ENCODE measurements at places on chromosomes 1 and 21.

DNA sequence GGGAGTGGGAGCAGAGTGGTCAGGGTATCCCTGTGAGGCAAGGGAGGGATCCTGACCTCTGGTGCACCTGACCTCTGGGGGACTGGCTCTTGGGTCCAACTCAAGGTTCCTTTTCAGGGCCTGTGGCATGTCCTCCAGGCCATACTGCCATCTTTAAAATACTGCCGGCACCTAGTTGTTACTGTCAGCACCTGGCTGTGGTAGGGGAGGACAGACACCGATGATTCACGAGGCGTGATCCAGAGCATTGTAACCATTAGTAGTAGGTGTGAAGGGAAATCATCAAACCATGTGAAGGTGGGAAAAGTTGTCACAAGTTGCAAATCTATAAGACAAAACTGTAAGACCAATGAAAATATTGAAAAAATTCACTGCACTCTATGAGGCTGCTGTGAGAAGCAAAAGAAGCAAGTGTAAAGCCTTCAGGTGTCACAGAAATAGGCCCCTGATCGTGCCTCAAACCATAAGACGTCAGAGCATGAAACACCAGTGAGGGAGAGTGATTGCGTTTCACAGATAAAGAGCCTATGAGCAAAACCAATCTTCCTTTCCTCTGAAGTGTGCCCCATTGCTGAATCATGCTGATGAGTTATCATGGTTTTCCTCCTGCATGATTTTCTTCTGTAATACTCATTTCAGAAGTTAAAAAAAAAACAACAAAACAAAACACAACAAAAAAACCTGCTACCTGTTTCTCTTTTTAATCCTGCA, 55.3 kb downstream of the CDC7 start:
- DNase-seq, result peak; percentile 24

GRCh38 chr1:107439567-107439966, 298.7 kb downstream of the NTNG1 start:
- no peak for DNase-seq

- DNase-seq, result peak; percentile 59
Observed at GRCh38 chr1:41573785-41574713, 89.6 kb upstream of the EDN2 start.

GRCh38 chr1:172431204-172431603, 10.7 kb downstream of the C1orf105 start:
- no peak for DNase-seq

- DNase-seq, result no peak
Observed at GRCh38 chr1:6832531-6833188, 47.4 kb downstream of the CAMTA1 start.

DNA sequence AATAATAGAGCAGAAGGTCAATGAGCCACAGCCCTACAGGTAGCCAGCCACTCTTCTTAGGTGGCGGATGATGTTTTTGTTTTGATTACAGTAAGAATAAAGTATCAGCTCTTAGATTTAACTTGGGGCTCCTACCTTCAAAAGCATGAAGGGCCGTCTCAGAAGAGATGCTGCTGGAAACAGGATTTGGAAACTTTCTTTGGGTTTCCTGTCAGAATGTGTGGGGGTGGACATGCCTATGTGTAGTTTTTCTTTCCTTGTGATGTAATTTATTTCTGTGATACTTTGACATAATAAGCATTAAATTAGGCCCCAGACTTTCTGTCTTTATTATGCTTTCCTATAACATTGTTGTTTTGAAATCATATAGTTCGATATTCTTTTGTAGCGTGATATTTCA, 1.5 kb downstream of the RAP1A start:
- no peak for DNase-seq

Data from stimulated activated CD8-positive, alpha-beta memory T cell treated with anti-CD3 and anti-CD28 coated beads, Interleukin-7, amount 100 ng/mL, for 1 hour (primary cell).